ENCODE measurements at places on chromosomes 16 and 17.

- no peak for DNase-seq
Observed at GRCh38 chr17:48062273-48062672, 14.1 kb downstream of the NFE2L1 start.

GRCh38 chr17:17836818-17837379 lies at the start of gene SREBF1:
SREBF1 (minus strand) TSS chr17:17836986; CDS start chr17:17836817, 169 bp downstream.
- DNase-seq = no peak

DNA sequence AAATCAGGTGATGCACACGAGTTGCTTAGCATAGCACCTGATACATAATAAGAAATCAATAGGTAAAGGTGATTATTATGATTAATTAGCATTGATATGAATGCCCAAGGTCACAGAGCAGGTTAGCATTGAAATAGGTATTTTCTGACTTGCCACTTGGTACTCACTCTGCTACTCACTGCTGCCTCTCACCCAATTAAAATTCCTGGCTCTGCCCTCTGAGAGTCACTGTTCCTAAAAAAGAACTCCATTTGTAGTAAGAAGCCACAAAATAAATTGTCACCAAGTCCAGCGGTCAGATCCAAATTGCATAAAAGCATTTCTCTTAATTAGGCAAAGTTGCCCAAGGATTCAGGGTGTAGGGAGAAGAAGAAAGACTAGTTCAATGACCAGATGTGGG lies 8.9 kb upstream of the GRIN2A start:
- no peak for DNase-seq

DNA sequence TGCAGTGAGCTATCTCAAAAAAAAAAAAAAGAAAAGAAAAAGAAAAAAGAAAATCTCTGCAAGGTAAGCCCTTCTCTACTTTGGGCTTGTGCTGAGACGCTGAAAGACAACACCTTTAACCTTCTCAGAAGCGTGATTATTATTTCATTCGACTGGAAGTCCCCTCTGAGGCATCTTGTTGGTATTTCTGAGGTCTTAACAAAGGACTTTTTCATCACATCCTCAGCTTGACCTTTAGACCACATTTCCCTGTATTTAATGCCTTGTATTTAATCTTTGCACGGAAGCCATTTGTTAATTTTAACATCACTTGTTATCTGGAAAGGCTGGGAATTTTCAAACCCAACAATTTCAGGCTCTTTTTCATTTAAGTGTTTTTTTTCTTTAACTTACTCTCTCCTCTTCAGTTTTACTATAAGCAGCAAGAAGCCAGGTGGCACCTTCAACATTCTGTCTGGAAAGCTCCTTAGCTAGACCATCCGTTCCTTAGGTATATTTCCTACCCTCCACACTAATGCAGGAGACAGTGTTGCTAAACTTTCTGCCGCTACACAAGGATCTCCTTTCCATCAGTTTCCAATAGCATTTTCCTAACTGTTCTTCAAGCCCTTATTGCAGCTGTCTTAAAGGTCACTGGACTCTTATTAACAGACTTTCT lies 10.3 kb downstream of the KCTD13 start:
- DNase-seq = no peak

DNA sequence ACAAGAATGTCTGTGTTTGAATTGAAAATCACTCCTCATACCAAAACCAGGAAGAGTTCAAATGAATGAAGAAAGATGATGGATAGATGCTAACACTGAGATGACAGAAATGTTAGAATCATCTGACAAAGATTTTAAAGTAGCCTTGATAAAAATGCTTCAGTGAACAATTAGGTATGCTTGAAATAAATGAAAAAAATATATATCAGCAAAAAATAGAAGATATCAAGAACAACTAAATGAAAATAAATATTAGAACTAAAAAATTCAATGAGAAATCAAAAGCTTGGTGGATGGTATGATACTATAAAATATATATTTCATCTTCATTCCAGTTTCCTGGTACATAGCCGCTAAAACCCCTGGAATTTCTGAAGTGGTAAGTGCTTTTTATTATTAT lies 8.6 kb upstream of the ACSM3 start:
- no peak for DNase-seq
